MCF 10A (cell line): ENCODE measurements at places on chromosomes 2 and 18. TPM values are rescaled to one million over a fixed set of nuclear protein-coding genes. Genes with fewer than 3 reads are reported as not detected.

- no peaks in the 10 kb centered on the region for H3K27me3 ChIP-seq
- no peak overlapping the region for H3K27ac ChIP-seq
- no peaks in the 10 kb centered on the region for H3K36me3 ChIP-seq
- DNase-seq = peak; percentile 39
- no peak overlapping the region for H3K4me3 ChIP-seq
Measured at GRCh38 chr18:79955302-79956075, 4.0 kb upstream of the SLC66A2 start.

- H3K27ac ChIP-seq = no peak overlapping the region
- H3K4me3 ChIP-seq = no peak overlapping the region
- no peaks in the 10 kb centered on the region for H3K4me1 ChIP-seq
- H3K27me3 ChIP-seq = peaks cover 69% of the 10 kb centered on the region
- peaks cover 7% of the 10 kb centered on the region for H3K36me3 ChIP-seq
- DNase-seq = no peak
Measured at GRCh38 chr18:4319738-4320677, 135.1 kb downstream of the DLGAP1 start.

DNA sequence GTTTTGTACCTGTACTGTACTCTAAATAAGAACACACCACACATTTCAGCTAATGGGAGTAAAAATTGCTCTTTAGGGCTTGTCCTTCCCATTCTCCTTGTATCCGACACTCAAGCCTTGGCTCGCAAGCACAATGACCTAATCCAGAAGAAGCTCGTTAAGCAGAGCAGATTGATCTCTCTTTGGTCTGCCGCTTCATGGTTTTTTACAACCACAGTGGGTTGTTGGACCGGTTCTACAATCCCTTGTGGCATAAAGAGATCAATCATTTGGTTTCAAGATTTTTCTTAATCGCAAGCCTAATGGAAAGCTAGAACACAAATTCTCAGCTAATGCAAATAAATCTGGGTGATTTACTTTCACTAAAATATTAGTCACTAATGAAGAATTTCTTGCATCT is 662.1 kb downstream of the LRP1B start:
- H3K4me1 ChIP-seq = no peaks in the 10 kb centered on the region
- no peak overlapping the region for H3K4me3 ChIP-seq
- no peak overlapping the region for H3K27ac ChIP-seq
- H3K36me3 ChIP-seq = no peaks in the 10 kb centered on the region

DNA sequence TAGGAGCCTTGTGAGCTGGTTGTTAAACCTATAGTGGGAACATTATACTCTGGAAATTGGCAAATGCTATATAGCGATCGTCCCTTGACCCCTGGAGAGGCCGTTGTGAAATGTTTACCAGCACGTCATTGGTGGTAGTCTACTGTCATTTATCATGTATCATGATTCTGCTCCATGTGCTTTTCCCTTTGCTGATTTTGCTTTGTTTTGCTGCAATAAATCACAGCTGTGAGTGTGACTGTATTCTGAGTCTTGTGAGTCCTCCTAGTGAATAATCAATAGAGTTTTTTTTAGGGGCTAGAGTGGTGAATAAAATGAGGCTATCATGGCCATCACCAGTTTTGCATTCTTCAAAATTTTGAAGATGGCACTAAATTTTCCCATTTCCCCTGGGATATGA is 189.1 kb downstream of the HRH4 start:
- no peaks in the 10 kb centered on the region for H3K4me1 ChIP-seq
- DNase-seq = no peak
- H3K4me3 ChIP-seq = no peak overlapping the region
- no peaks in the 10 kb centered on the region for H3K36me3 ChIP-seq
- H3K27ac ChIP-seq = no peak overlapping the region

- no peak for DNase-seq
- no peaks in the 10 kb centered on the region for H3K4me1 ChIP-seq
- peaks cover 11% of the 10 kb centered on the region for H3K27me3 ChIP-seq
- H3K36me3 ChIP-seq = no peaks in the 10 kb centered on the region
- H3K4me3 ChIP-seq = no peak overlapping the region
Measured at GRCh38 chr18:41744421-41745030, 210.5 kb upstream of the PIK3C3 start.

GRCh38 chr2:48045613-48046012 is 139.3 kb upstream of the FBXO11 start:
- no peak overlapping the region for H3K27ac ChIP-seq
- DNase-seq = no peak
- no peaks in the 10 kb centered on the region for H3K36me3 ChIP-seq
- no peak overlapping the region for H3K4me3 ChIP-seq

TMEM87B gene
- total RNA-seq = 29.1 and 39.2 TPM in 2 replicates

REEP1 gene
- 0.32 TPM in 1 of 2 replicates, not detected in the other for total RNA-seq
